ENCODE measurements at places on chromosomes 1 and 21.

DNA sequence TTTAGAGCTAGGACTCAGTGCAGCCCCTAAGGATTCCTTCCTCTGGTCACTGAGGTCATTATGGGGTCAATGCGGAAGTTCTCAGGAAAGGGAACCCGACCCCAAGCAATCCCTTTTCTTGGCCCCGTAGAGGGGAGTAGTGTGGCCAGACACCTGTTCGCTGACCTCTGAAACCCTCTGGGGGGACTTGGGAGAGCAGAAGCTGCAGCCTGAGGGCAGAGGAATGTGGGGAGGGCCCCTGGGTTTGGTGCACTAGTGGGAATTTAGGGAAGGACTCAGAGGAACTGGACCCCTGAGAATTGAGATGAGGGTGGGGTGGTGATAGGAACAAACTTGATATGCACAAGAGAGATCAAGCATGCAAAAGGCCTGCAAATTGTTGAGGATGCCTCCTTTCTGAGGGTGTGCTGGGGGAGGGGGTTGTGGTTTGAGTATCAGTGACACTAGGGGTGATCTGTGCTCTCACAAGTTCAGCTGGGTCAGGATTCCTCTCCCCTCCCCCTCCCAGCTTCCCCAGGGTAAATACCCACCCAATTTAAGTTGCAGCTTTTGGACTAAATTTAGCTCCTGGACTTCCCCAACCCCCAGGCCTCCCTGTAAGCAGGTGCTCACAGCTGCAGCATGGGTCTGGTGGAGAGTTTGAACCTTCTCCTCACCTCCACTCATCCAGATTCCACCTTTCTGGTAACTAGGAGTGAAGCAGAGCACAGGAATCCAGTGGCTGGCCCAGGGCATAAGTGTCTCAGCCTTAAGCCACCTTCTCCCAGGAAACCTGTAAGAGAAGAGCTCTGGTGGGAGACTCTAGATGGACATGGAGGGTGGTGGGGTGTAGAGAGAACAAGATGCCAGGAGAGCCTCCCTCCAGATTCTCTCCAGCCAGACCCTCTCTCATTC, 13.5 kb downstream of the ADAMTSL4 start:
- peak; percentile 63 for DNase-seq

DNA sequence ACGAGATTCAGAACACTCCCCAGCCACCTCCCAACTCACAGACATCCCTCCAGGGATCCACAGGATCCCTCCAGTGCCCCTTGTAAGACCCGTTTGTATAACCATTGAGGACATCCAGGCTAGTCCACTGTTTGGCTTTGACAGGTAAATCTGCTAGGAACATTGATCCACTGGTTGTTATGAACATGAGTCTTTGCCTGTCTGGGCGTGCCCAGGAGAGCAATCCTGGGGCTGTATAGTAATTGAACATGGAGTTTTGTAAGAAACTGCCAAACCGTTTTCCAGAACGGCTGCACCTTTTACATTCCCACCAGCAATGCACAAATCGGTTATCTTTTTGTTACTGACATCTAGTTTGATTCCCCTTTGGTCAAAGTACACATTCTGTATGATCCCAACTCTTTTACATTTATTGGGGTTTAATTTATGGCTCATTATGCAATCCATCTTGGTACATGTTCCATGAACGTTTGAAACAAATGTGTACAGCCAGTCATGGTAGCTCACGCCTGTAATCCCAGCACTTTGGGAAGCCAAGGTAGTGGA, 88.7 kb downstream of the WDR4 start:
- no peak for DNase-seq

- no peak for DNase-seq
Observed at GRCh38 chr1:197633447-197634078, 141.7 kb downstream of the DENND1B start.

GRCh38 chr1:172378109-172378760, 42.2 kb upstream of the C1orf105 start:
- DNase-seq = no peak

DNA sequence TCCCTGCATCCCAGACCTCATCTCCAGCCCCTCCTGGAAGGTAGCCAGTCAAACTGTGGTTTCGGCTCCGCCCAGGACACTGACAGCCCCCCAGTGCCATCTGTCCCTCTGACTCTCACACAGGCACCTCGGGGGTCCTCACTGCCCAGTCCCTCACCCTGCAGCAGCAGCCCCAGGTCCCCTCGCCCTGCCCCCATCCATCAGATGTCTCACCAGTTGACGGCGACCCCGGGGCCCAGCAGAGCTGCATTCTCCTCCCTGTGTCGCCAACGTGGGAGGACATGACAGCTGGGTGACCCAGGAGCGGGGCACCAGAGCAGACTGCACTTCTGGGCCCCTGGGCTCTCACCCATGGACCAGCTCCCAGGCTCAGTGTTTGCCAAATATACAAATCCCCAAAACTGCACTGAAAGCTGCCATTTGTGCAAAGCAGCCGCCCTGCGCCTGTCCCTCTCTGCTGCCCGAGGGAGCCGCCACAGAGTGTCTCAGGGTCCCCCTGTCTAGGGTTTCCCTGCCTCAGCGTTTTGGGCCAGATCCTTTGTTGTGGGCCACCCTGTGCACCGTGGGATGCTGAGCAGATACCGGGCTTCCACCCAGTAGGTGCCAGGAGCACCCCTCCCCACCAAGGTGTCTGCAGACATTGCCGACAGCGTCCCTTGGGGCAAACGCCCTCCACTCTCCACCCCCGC, 48.2 kb downstream of the PRDM15 start:
- no peak for DNase-seq

GRCh38 chr1:23563003-23563402, 3.7 kb upstream of the ID3 start:
- DNase-seq = no peak

GRCh38 chr1:37987679-37988078, 2.1 kb downstream of the SF3A3 start:
- DNase-seq = no peak

GRCh38 chr1:208939537-208940085, 643.9 kb upstream of the CAMK1G start:
- DNase-seq = no peak

DNA sequence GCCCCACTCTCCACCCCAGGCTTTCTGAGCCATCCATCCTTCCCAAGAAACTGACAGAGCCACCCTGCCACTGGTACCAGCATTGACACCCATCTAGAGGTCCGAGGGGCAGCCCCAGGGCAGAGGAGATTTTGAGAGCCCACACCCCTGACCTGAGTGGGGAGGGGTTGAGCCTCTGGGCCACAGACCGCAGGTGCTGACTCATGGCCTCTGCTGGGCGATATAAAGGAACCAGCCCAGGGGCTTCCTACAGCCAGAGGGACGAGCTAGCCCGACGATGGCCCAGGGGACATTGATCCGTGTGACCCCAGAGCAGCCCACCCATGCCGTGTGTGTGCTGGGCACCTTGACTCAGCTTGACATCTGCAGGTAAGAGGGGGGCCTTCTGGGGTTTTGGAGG, at the start of gene PADI4:
PADI4 (plus strand) TSS at position 252 of the 400 bp plus-strand sequence; CDS start at position 278, 26 bp downstream.
- DNase-seq = no peak

DNA sequence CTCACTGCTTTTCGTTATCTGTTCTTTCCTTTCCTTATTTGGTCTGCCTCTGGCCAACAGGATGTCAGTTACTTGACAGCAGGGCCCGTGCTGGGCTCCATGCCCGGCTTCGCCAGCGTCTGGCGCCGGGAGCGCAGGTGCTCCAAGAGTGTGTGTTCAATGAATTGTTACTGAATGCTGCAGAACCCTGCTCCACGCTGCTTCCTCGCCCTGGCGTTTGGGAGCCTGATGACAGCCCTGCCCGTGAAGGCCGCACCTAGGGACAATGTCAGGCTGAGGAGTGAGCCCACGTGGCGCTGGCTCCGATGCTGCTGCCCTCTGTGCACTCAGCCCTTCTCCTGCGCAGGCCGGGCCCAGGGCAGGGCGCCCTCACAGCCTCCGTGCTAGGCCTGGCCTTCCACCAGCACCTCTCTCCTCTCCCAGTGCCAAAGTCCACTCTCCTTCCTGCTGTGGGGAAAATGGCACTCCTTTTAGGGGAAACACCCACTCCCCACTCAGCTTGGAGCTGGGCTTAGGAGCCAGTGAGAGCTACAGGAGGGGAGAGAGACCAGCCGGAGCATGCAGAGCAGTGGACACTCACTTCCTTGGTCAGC, 51.4 kb downstream of the ACBD3 start:
- DNase-seq = no peak

- DNase-seq = no peak
Observed at GRCh38 chr1:116337398-116337797, 35.6 kb upstream of the ATP1A1 start.

GRCh38 chr1:208224192-208224713, 19.9 kb downstream of the PLXNA2 start:
- no peak for DNase-seq

DNA sequence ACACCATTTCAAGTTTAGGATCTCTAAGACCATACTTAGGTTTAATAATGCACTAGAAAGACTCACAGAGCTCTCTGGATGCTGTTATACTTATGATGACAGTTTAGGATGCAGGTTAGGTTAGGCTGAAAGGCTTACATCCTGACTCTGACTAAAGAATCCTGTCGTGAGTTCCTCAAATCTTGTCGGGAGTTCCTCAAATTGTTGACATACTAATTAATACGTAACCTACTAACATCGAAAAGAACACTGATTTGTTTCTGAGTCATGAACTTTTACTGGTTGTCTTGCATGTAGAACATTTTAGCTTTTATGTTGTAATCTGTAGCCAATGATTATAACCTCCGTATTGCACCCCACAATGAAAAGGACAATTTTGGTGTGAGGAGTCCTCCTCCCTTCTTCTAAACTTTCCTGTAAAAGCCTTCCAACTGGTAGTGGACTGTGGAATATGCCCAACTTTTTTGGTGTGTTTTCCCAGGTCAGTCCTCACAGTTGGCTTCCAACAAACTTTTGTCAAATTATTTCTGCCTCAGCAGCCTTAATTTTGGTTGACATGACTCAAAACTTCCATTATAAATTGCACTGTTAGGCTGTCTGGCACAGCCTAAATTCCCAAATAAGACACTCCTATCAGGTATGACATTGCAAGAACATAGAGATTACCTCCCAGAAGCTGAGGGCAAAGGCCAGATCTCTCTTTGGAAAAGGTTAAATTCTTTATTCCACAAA, 107.9 kb upstream of the PALMD start:
- DNase-seq = no peak

- DNase-seq = no peak
Observed at GRCh38 chr1:18712252-18712600, 81.6 kb downstream of the PAX7 start.

DNA sequence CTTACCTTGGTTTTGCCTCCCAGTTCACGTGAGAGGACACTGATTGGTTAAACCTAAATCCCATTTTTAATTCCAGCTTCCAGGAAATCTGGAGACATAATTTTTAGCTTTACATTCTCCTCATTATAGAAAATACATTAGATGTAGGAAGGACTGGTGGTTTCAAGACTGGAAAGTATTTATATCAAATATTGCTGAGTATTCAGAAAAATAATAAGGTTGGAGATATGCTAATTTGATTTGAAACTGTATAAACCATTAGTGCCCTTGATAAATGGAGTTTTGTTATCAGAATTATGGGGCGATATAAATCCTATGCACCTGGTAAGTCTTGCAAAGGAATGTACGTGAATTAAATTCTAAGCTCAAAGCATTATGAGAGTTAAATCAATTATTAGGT, 218.0 kb upstream of the ADGRL4 start:
- no peak for DNase-seq

DNA sequence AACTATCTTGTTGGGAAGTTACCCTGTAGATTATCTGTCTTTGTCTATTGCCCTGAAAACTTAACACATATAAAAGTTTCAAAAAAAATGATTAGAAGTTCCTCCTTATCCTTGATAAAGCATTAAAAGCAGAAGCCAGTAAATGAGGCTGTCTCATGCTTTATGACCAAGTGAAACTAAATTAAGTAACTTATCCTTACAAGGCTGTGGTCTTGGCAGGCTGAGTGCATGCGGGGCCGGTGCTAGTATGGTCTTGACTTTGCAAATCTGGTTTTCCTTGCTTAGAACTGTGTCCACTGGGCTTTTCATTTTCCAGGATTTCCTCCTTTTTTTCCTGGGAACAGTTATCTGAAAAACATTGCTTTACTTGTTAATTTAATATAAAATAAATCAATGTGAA, 43.1 kb downstream of the PCNX2 start:
- no peak for DNase-seq

DNA sequence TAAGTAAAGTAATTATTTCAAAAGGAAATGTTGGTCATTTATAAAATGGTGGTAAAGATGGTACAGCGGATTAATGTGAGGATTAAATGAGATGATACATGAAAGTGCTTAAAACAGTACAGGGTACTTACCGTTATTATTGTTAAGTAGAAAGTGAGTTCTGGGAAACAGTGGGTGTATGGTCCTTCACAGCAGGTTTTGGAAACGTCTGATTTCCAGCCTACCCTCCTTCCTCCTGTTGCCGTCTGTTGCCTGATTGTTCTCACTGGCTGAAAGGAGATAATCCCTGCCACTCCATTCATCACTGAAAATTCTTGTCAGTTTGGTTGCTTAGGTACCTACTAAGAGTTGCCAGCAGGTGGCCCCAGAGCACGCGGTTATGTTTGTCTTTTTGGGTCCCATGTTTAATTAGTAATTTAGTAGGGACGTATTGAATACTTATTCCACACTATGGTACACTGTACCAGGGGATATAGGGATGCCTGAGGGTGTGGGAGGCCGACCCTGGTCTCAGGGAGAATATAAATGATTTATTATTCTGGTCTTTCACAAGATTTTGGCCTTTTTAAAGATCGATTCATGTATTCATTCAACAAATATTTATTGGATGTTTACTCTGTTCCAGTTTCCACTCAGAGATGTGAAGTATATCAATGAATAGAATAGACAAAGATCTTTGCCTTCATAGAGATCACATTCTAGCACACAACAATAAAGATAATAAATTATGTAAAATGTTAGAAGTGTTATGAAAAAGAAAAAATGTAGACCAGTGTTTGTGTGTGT, 30.8 kb upstream of the RPTN start:
- DNase-seq = peak; percentile 25

DNA sequence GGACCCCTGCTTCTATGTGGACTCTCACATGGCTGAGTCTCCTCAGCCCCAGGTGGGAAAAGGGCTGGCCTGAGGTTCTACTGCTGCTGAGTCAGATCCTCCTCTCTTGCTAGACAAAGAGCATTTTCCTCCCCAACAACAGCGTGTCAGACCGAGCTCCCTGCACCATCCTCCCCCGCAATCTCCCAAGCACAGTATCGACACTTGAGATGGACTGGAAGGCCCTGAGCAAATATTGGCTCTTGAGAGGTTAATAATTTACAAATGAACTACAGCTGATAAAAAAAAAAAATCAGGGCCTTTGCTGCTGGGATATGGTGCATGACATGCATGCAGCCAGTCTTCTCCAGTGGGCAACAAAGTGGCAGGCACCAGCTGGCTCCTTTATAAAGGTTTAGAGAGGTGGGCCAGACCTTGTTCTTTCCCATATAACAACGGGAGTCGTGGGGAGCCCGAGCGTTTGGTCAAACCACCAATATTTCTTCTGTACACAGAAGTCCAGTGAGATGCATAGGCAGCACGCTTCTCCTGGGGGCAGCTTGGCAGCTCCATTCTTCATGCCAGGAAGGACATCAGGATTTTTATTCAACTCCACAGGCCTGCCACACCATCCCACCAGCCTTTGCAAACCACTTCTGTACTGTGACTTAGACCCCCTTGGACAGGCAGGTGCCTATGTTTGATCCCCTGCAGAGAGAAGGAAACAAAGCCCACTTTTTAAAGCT, 55.4 kb upstream of the CAMK1G start:
- no peak for DNase-seq

- DNase-seq = no peak
Observed at GRCh38 chr1:101356013-101356412, 119.2 kb downstream of the S1PR1 start.

Data from activated naive CD4-positive, alpha-beta T cell (primary cell).